ENCODE measurements at places on chromosomes 2 and 18.

GRCh38 chr2:5749347-5749746, 57.2 kb downstream of the SOX11 start:
- DNase-seq, result no peak

DNA sequence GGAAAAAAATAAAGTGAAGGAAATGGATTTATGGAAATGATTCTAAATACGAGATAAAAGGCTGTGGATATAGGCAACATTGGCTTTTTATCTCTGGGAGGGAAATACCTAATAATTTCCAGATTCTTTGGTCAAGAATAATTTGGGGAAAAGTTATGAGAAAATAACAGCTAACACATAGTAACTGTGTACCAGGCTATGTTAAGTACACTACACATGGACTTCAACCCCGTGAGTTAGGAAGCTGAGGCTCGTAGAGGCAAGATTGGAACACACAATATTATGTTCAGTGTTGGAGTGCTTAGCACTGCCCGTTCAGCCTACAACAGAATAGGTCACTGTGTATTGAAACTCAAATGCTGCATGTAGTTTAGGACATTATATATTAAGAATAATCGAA, 34.3 kb upstream of the GPD2 start:
- DNase-seq, result no peak

DNA sequence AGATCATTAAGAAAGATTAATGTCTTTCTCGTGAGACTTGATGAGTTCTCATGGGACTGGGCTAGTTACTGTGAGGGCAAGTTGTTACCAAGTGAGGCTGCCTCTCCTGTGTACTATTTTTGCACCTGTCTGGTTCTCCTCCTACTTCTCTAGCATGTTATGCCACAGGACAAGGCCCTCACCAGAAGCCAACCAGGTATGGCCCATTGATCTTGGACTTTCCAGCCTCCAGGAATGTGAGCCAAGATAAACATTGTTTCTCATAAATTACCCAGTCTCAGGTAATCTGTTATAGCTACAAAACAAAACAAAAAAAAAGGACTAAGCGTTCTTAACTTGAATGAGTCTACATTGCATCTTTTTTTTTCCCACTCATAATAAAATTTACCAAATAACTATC, 184.1 kb downstream of the CDH7 start:
- DNase-seq, result no peak

- no peak for DNase-seq
Measured at GRCh38 chr2:165435611-165436010, 33.9 kb upstream of the CSRNP3 start.

- DNase-seq, result no peak
Measured at GRCh38 chr2:64700133-64700809, 46.6 kb upstream of the SERTAD2 start.

GRCh38 chr2:240302933-240303595, 132.4 kb upstream of the GPC1 start:
- no peak for DNase-seq

DNA sequence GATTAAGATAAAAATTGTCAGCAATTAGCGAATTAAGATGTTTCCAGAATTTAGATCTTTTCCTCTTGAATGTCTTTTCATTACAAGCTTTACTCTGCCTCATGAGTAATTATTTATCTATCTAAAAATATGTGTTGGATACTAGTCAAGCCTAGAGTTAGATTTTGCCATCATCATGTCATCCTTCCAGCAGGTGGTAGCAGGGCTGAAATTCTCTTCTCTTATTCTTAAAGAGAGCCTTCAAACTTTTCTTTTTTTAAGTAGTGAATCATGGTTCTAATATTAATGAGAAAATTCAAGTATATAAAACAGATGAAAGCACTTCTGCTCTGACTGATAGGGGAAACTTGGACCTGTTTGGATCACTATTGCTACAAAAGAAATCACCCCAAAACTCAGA, 240.7 kb upstream of the EPAS1 start:
- no peak for DNase-seq

GRCh38 chr2:204545861-204546735, 823 bp downstream of the PARD3B start:
- no peak for DNase-seq

- DNase-seq, result no peak
Measured at GRCh38 chr2:6164986-6165747, 473.0 kb downstream of the SOX11 start.

DNA sequence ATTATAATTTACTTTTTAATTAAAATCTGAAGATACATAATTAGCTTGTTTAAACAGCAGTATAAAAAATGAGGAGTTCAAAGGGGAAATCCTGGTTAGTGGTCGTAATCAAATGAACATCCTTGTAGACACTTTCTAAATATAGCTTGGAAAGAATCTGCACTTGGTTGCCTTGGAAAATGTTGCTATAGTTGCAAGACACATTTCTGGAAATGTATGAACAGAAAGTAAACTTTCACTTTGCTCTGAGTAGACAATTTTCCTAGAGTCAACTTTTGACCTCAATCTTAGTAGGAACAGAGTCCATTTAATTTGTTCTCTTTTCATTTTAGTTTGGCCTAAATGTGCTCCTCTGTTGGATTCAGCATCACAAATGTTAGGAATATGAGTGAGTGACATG, 38.3 kb downstream of the GCA start:
- no peak for DNase-seq

- no peak for DNase-seq
Measured at GRCh38 chr2:197308585-197308984, 2.0 kb downstream of the ANKRD44 start.

- DNase-seq, result no peak
Measured at GRCh38 chr2:160679686-160680085, 186.1 kb upstream of the RBMS1 start.

GRCh38 chr2:128409326-128410034, 90.8 kb upstream of the HS6ST1 start:
- DNase-seq, result no peak

- no peak for DNase-seq
Measured at GRCh38 chr18:76564117-76564516, 69.1 kb upstream of the ZNF516 start.

DNA sequence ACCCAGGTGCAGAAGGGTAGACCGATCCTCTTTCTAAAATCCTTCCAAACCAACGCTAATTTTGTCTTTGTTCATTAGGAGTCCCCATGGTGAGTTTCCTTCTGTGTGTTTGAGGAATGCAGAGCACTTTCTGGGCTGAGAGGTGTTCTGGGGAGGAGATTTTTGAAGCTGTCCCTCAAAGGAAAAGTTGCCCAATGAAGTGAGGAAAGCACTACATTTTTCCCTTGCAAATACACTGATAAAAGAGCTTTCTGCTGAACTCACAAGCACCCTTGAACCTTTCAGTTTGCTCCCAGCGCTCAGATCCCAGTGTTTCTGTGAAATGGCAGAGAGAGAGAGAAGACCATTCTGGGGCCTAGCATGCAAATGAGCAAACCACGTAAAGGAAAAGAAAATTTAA, 299.6 kb upstream of the FANCL start:
- no peak for DNase-seq

Measured in erythroblast (primary cell).